Activated CD4-positive, alpha-beta memory T cell treated with anti-CD3 and anti-CD28 coated beads, Interleukin-2, amount 10 ng/mL, durations not matched to agents 7 days and 5 days (primary cell): ENCODE measurements at places on chromosomes 2 and 18.

- no peak for DNase-seq
Observed at GRCh38 chr2:170141865-170142264, 36.1 kb upstream of the MYO3B start.

DNA sequence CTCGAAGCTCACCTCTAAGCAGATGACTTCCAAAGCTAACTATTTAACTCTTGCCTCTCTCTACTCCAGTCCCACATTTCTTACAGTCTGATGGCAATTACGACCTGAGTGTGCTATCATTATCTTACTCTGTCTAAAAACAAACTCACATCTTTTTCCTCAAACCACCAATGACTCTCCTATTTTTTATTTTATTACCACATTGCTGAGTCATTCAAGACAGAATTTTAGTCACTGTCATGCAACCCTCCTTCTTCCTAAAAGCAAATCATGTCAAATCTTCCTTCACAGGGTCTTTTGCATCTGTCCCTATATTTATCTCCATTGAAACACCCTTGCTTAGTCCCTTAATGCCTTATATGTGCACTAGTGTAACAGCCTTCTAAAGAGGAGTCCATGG, 34.6 kb upstream of the C2orf15 start:
- no peak for DNase-seq

- DNase-seq, result no peak
Observed at GRCh38 chr2:234414596-234414995, 82.3 kb downstream of the ARL4C start.

DNA sequence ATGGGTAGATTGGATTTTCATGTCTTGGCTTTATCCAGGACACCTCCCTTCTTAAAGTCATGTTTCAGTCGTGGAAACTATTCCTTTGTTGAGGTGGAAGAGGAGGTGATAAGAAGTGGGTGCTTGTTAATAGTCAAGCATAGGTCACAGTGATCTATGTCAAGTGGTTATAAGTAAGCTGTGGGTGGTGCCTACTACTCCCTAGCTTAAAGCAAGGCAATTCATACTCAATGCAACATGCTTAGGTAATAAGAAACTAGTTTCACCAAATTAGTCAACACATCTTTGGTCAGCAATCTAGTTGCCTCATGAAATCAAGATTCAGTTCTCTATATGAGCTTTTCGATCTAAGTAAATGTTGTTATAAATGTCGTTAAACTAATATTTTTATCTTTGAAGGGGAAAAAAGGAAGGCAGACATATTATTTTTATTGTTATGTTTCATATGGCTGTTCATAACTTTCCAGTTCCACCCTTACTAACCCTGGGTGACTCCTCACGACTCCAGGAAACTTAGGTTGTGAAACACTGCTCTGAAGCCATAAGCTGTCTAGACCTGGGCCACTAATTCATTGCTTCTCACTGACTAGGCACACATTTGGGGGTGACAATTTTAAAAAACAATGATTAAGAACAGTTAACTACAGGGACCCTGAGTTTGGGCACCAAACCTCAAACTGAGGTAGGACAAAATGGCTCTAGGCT, 5.8 kb upstream of the ABCB11 start:
- DNase-seq, result no peak

- DNase-seq, result no peak
Observed at GRCh38 chr2:189037518-189037917, 63.3 kb downstream of the COL3A1 start.

DNA sequence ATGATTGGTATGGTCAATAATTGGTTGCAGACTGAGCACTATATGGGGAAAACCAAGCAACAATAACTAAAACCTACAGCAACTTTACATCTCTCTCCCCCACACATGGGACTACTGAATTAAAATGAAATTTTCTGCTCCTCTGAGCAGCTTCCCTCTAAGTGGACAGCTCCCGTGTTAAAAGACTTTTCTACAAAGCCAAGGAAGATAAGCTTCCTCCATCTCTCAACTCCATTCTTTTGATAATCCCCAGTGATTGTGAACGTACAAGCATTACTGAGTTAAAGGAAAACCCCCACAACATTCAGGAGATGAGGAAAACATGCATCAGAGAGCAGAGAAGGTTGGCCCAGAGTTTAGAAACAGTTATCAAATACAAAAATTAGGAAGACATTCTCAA, 21.9 kb downstream of the CCBE1 start:
- DNase-seq, result no peak

DNA sequence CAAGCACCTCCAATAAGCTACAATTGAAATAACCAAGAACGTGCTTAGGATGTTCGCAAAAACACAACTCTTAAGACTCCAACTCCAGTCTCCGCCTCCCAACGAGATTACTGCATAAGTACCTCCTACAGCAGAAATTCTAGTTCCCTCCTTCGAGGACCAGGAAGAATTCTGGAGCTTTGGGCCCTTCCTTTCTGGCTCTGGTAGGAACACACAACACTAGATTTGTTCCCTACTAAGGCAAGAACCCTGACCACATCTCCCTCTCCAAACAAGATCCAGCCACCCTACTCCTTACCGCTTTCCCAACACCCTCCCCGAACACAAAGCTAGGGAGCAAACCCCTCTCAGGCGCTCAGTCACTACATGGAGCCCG, 721 bp downstream of the ADAM17 start:
- peak; percentile 47 for DNase-seq

DNA sequence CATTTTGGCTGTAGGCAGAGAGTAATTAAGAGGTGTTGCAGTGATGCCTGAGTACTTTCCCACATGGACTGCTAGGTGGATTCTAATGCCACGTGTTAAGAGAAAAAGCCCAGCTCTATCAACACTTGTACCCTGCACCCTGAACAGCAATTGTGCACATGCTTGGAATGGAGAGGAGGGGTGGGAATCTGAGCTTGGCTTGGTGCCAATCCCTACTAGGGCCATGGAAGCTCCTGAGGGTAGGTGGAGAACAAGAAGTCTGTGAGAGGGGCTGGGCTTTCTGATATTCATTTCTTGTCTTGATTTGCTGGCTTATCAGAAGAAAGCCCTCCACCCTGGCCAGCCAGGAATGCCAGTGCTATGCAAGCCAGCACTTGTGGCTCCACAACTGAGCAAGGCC, 292.2 kb downstream of the KCNS3 start:
- DNase-seq, result no peak

DNA sequence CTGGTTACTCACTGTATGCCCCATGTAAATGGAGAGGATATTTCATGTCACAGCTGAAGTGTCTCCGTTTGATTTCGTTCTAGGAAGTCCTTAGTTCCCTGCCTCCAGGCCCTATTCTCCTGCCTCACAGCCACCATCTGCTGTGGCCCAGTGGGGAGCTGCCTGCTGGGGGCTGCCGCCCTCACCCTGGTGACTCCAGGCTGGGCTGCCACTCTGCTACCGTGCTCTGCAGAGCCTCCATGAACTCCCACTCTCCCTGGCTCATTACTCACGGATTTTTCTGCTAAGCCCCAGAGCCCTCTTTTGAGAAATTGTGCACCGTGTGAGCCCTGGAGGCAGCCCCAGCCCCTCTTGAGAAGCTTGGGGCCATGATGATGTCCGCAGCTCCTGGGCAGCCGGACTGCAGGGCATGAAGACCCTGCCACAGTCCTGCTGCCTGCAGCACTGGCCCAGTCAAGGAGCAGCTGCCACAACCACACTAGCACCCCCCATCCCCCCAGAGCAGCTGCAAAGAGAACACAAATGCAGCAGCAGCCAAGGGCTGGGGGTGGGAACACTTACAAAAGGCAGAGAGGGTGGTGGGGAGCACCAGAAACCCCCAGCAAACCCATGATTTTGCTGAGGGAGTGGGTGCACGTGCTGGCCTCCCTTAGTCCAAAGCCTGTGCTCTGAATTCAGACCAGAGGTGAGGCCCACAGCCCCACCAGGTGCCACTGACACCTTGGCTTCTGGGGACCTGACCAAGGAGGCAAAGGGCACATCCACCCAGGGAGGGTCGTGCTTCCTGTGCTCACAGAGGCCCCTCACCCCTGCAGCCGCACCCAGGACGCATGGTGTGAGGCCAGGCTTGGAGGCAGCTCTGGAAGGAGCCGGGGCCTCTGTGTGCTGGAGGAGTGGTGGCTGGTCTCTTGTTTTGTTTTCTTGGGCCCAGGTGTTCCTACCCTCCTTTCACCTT, 270.2 kb upstream of the RAB6C start:
- no peak for DNase-seq

- DNase-seq, result no peak
Observed at GRCh38 chr2:149885946-149886345, 298.4 kb upstream of the MMADHC start.

- DNase-seq, result no peak
Observed at GRCh38 chr2:171308280-171309054, 125.3 kb downstream of the METTL8 start.

- no peak for DNase-seq
Observed at GRCh38 chr2:36389091-36389564, 33.5 kb downstream of the CRIM1 start.

- no peak for DNase-seq
Observed at GRCh38 chr2:60867007-60867406, 14.4 kb upstream of the REL start.

- DNase-seq, result peak; percentile 52
Observed at GRCh38 chr2:231709636-231709980, 1.3 kb downstream of the PTMA start.

- DNase-seq, result no peak
Observed at GRCh38 chr2:224925810-224926100, 116.5 kb downstream of the DOCK10 start.

- no peak for DNase-seq
Observed at GRCh38 chr2:46392561-46393346, 86.6 kb upstream of the TMEM247 start.

- no peak for DNase-seq
Observed at GRCh38 chr2:9262671-9263171, 56.1 kb downstream of the ASAP2 start.

GRCh38 chr2:71786291-71787107, 333.1 kb downstream of the DYSF start:
- DNase-seq, result no peak

DNA sequence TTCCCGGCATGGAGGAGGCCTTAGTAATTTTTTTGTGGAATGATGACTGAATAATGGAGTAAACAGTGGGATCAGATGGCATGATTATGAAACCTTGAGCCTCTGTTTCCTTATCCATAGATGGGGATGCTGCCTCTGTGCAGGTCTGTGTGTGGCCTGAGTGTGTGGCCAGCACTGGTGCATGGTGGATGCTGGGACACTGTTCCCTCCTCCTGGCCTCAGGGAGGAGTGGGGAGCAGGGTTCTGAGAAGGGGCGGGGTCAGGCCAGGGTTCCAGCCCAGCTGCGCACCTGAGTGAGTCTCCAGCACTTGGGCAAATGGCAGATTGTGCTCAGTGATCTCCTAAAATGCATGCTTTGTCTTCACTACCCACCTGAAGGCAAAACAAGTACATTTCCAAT, 66.4 kb downstream of the DCDC2C start:
- no peak for DNase-seq

GRCh38 chr18:21605213-21605612, 4.7 kb upstream of the ESCO1 start:
- DNase-seq, result no peak

GRCh38 chr2:101149241-101150192, 1.7 kb downstream of the TBC1D8 start:
- DNase-seq, result no peak

- DNase-seq, result no peak
Observed at GRCh38 chr2:14533131-14533757, 99.3 kb upstream of the LRATD1 start.

- DNase-seq, result no peak
Observed at GRCh38 chr2:70360661-70361270, 58.9 kb upstream of the FAM136A start.

- no peak for DNase-seq
Observed at GRCh38 chr2:182584462-182584861, 131.6 kb upstream of the DNAJC10 start.

DNA sequence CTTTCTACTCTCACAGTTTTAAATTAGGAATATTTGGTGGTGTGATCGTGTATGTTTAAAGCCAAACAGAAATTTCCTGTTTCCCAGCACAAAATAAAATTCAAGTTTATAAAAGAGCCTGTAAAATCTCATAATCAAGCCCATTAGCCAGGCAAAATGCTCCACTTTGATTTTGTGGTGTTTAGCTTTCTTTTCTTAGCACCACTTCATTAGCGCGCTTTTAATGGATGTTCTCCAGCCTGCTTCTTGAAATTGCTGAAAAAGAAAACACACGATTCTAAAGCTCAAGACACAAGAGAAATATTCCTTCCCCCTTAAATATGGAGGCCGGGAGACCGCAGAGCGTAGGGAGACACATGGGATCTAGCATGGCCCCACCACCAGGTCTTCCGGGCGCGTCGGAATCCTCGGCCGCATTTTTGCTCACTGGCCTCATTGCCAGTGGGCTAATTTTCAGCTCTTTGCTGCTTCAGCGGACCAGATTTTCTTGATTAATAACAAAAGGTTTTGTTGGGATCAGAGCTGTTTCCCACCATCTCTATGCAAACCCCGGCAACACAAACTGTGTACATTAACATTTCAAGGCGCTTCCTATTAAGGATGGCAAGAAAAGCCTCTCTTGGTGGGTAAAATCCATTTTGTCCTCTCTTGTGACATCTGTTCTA, 40.4 kb upstream of the ID2 start:
- DNase-seq, result no peak

GRCh38 chr18:52160636-52161035, 179.4 kb upstream of the DCC start:
- no peak for DNase-seq

DNA sequence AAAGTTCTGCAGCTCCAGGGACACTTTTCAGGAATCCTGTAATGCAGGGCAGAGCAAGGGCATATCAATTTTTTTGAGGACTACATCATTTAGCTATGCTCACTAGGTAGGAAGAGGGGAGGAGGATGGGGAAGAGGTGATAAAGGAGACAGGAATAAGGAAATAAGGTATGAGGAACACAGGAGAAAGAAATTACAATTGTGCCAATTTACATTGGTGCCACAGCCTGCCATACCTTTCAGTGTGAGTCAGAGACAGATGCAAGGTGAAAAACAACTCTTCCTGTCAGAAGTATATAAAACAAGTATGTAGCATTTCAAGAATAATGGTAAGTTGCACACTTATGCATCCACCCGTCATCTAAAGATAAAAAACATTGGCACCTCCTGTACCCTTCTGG, 5.4 kb upstream of the MRPS9 start:
- DNase-seq, result no peak

DNA sequence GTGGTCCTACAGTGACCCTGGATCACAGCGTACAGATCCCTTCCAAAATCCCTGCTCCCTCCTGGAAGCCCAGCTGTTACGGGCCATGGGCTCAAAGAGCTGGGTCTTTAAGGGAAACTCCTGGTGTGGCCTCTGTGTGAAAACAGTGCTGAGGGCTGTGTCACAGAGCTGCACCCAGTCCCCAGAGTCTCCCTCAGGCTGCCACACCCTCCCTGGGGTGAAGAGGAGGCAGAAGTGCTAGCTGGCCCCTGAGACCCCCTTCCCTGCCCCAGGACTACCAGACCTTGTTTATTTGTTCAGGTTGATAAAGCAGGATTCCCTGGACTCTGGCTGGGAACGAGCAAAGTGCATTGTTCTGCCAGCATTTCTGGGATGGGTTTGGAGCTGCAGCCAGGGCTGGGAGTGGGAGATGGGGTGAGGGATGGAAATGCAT, 7.7 kb downstream of the ATOH8 start:
- DNase-seq, result no peak

- no peak for DNase-seq
Observed at GRCh38 chr2:83370419-83370762, 1088.7 kb downstream of the SUCLG1 start.
